ENCODE measurements at places on chromosomes 16 and 17. TPM values are rescaled to one million over a fixed set of nuclear protein-coding genes. Genes with fewer than 3 reads are reported as not detected.

C16orf92 gene
- total RNA-seq, result not detected

NPIPB2 gene
- 6.8 TPM for total RNA-seq

DNA sequence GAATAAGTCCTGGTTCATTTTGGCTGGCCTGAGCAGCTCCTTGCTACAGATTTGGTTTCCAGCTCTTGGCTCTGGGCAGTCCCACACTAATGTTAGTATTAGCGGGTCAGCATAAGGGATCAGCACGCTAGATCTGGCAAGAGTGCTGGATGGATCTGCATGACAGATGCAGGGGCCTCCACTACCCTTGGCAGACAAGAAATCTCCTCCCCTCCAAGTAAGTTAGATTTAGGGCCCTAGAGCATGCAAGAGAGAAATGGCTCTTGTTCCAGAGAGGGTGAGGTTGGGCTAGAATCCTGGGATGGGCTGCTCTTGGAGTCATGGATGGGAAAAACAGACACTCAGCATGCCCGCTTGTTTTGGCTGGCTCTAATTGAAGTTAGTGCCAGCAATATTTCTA, 414.3 kb downstream of the RBFOX1 start:
- H3K4me1 ChIP-seq, result no peaks in the 10 kb centered on the region
- H3K27me3 ChIP-seq, result no peaks in the 10 kb centered on the region
- H3K27ac ChIP-seq, result no peak overlapping the region
- H3K36me3 ChIP-seq, result no peaks in the 10 kb centered on the region

DNA sequence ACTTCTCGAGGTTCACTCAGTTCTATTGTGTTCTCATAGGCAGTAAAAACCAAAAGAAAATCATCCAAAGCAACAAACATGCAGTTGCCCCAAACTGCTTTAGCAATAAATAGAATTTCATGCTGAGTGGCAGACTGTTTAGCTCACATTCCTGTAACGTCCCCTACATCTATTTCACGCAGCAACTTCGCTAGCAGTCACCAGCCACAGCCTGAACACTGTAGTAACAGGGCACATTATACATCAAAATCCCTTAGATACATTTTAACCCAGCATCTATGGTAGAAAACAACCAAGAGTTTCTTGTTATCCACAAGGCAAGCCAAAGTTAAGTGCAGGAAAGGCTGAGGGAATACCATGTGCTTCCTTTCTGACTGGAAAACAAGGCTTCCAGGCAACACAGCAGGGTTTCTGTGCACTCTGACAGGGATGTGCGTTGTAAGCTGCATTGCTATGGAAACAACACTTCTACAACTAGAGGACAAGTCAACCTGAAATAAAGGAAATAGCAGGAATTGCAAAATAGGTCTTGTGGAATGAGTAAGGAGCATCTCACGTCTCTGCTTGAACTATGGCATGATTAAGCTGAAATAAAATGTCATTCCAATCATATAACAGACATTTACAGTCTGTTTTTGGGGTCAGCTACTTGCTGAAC, 55.4 kb downstream of the CFDP1 start:
- H3K4me1 ChIP-seq, result peaks cover 27% of the 10 kb centered on the region
- H3K27ac ChIP-seq, result peak overlapping the region; percentile 82
- DNase-seq, result no peak
- H3K27me3 ChIP-seq, result no peaks in the 10 kb centered on the region

GRCh38 chr16:58026705-58027160, 1.2 kb downstream of the MMP15 start:
- H3K27ac ChIP-seq, result no peak overlapping the region
- peak overlapping the region; percentile 74 for H3K4me3 ChIP-seq
- DNase-seq, result peak; percentile 38
- no peaks in the 10 kb centered on the region for H3K36me3 ChIP-seq
- no peaks in the 10 kb centered on the region for H3K27me3 ChIP-seq
- H3K4me1 ChIP-seq, result peaks cover 16% of the 10 kb centered on the region

- H3K27ac ChIP-seq, result no peak overlapping the region
- 0 out of 2 replicates have a peak, but pooled peaks cover 9% of the 10 kb centered on the region for H3K4me1 ChIP-seq
- no peaks in the 10 kb centered on the region for H3K36me3 ChIP-seq
- no peak for DNase-seq
Observed at GRCh38 chr17:74389084-74389753, 21.9 kb downstream of the GPR142 start.

DNA sequence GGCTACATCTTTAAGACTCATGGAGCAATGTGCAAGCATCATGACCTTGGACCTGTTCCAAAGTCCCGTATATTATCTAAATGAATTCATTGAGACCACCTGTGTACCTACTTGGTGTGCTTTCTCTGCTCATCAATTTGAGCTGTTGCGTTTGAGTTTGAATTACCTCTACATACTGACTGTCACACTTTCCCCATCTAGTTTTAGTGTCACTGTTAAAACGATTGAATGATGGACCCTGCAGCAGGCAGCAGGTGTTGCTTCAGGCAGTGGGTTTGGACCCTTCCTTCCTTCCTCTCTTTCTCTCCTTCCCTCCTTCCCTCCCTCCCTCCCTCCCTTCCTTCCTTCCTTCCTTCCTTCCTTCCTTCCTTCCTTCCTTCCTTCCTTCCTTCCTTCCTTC, 33.9 kb upstream of the ZKSCAN2 start:
- no peaks in the 10 kb centered on the region for H3K27me3 ChIP-seq
- no peak overlapping the region for H3K4me3 ChIP-seq
- H3K36me3 ChIP-seq, result no peaks in the 10 kb centered on the region
- H3K27ac ChIP-seq, result no peak overlapping the region

DNA sequence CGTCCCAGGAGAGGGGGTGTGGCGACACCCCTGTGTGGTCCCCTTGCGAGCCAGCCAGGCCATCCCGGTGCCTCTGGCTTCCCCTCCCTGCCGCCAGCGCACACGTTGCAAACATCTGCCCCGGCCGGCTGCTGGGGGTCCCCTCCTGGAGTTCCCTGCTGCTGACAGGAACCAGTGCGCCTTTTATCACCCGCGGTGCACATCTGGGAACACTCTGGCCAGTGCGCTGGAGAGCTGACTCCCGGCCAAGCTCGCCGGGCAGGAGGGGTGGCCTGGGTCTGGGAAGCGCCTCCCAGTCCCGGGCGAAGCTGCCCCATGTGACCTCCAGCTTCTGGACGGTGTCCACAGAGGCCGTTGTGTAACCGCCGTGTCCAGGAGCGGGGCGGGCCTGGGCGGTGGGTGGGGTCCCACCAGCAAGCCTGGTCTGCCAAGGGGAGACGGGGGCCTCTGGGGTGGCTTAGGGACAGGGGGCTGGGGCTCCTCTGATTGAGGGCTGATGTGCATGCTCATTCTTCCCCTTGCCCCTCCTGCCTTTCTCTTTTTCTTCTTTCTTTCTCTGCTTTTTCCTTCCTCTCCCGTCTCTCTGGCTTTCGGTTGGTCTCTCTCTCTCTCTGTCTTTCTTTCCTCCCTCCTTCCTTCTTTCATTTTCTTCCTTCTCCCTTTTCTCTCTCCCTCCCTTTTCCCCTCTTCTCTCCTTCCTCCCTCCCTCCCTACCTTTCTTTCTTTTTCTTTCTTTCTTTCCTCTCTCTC, 25.2 kb upstream of the CIBAR2 start:
- H3K27ac ChIP-seq, result peak overlapping the region; percentile 19
- DNase-seq, result peak; percentile 81
- H3K36me3 ChIP-seq, result no peaks in the 10 kb centered on the region
- H3K4me3 ChIP-seq, result no peak overlapping the region
- peaks cover 13% of the 10 kb centered on the region for H3K4me1 ChIP-seq

GRCh38 chr16:9824200-9825068, 357.8 kb downstream of the GRIN2A start:
- no peak for DNase-seq
- H3K27ac ChIP-seq, result no peak overlapping the region
- H3K36me3 ChIP-seq, result no peaks in the 10 kb centered on the region
- no peaks in the 10 kb centered on the region for H3K27me3 ChIP-seq
- H3K4me1 ChIP-seq, result no peaks in the 10 kb centered on the region
- H3K4me3 ChIP-seq, result no peak overlapping the region

DNA sequence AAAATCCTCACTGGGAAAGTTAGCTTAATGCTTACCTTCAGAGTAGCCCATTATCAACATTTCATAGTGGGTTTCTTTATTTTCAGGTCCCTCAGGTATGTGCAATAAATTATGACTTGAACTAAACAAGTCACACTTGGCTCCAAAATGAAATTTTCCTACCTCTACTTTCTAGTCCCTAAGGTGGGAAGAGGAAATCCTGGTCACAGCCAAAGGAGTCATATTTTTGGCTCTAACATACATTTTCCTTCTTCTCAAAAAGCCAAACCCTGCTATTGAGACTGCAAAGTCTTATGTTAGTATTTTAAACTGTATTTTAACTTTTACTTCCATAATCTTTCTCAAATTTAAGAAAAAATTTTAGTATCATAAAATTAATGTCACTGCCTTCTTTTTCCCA, 128.9 kb downstream of the BRIP1 start:
- H3K4me1 ChIP-seq, result no peaks in the 10 kb centered on the region
- no peaks in the 10 kb centered on the region for H3K36me3 ChIP-seq
- no peak overlapping the region for H3K27ac ChIP-seq
- H3K4me3 ChIP-seq, result no peak overlapping the region
- H3K27me3 ChIP-seq, result no peaks in the 10 kb centered on the region
- no peak for DNase-seq

DNA sequence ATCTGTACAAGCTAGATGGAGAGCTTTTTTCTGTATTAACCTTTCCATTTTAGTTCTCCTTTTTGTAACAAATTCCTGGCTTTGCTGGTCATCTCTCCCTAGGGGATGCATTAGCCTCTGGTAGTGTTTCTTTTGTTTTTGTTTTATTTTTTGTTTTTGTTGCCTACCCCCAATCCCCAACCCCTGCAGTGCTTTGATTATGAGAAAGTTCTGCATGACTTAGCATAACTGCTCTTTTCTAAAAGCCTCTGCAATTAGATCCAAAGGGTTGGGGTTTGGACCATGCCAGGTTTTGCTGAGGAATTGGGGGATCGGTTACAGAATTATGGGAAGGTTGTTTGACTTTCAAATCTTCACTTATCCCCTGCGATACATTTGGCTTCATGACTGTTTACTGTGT, 98.2 kb downstream of the ADAMTS18 start:
- H3K4me1 ChIP-seq, result peaks cover 5% of the 10 kb centered on the region
- DNase-seq, result no peak
- no peaks in the 10 kb centered on the region for H3K36me3 ChIP-seq
- H3K27ac ChIP-seq, result no peak overlapping the region
- no peaks in the 10 kb centered on the region for H3K27me3 ChIP-seq
- H3K4me3 ChIP-seq, result no peak overlapping the region

DNA sequence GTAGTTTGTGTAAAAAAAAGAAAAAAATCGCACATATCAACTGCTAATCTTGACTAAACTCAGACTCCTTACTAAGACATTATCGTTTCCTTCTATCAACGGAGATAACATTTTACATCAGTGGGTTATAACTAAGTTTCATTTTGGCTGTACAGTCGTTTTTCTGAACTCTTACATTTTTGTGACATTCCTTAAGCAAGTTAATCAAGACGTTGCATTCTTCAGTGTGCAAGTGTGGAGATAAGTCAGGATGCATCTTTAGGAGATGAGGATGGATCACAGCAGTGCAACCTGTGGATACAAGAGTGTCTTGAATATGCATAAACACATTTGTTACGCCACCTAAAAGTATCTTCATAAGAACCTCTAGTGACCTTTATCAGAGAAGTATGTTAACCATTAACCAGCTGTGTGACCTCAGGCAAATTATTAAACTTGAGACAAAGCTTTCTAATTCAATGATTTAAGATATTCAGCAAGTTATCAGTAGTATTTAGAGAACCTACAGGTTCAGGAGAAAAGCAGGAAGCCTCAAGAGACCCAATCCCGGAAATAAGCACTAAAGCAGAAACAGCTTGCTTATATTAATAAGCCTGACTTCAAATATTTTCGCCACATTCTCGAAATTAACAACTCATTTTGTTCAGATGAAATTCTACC, 9.4 kb downstream of the CMC2 start:
- H3K4me3 ChIP-seq, result peak overlapping the region; percentile 29
- no peaks in the 10 kb centered on the region for H3K27me3 ChIP-seq
- H3K27ac ChIP-seq, result peak overlapping the region; percentile 80
- no peak for DNase-seq

- no peaks in the 10 kb centered on the region for H3K36me3 ChIP-seq
- H3K27me3 ChIP-seq, result no peaks in the 10 kb centered on the region
- no peak overlapping the region for H3K27ac ChIP-seq
- no peak overlapping the region for H3K4me3 ChIP-seq
- no peak for DNase-seq
Observed at GRCh38 chr17:65956814-65957213, 235.1 kb downstream of the CEP112 start.

- H3K36me3 ChIP-seq, result no peaks in the 10 kb centered on the region
- H3K4me3 ChIP-seq, result no peak overlapping the region
- H3K4me1 ChIP-seq, result no peaks in the 10 kb centered on the region
- no peak overlapping the region for H3K27ac ChIP-seq
Observed at GRCh38 chr17:4625181-4625617, 16.3 kb downstream of the ALOX15 start.

- H3K36me3 ChIP-seq, result no peaks in the 10 kb centered on the region
- peak; percentile 81 for DNase-seq
- peaks cover 38% of the 10 kb centered on the region for H3K4me1 ChIP-seq
- peak overlapping the region; percentile 68 for H3K4me3 ChIP-seq
- H3K27ac ChIP-seq, result peak overlapping the region; percentile 92
Observed at GRCh38 chr17:79843816-79844800, 4.9 kb upstream of the CBX4 start.
